ENCODE measurements at places on chromosomes 3 and 15.

DNA sequence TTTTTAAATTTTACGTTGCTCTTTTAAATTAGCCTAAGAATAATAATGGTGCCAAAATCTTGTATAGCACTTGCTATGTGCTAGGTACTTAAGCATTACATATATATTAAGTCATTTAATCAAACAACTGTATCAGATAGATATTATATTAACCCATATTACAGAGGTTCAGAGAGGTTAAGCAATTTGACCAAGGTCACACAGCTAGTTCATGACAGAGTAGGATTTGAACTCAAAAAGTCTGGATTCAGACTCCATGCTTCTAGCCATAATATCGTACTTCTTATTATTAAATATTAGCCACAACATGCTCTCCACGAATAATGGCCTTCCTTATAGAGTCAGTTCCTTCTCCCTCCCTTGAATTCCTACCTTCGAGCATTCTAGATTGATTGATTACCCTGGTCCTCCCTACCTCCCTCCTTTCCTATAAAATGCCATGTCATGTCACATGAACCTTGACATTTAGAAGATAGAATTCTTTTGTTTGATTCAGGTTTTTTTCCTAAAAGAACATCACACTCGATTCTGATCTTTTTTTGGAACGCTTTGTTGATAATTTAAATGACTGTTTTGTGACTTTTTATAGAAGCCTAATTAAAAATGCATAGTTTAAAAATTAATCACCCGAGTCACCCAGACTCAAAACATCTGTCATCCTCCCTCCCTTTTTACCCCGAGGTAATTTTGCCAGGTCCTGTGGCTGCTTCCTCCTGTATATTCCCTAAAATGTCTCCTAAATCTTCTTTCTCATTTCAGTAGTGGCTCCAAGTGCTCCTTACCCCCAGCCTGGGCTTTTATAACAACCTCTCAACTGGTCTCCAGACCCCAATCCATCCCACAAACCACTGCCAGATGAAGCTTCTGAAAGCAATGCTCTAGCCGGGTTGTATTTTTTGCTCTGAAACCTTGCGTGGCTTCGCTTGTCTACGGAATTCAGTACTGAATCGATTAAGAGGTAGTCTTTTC is 8.5 kb upstream of the PSMD6 start:
- DNase-seq: peak; percentile 37

GRCh38 chr3:157652366-157652765 is 149.2 kb upstream of the VEPH1 start:
- peak; percentile 4 for DNase-seq

DNA sequence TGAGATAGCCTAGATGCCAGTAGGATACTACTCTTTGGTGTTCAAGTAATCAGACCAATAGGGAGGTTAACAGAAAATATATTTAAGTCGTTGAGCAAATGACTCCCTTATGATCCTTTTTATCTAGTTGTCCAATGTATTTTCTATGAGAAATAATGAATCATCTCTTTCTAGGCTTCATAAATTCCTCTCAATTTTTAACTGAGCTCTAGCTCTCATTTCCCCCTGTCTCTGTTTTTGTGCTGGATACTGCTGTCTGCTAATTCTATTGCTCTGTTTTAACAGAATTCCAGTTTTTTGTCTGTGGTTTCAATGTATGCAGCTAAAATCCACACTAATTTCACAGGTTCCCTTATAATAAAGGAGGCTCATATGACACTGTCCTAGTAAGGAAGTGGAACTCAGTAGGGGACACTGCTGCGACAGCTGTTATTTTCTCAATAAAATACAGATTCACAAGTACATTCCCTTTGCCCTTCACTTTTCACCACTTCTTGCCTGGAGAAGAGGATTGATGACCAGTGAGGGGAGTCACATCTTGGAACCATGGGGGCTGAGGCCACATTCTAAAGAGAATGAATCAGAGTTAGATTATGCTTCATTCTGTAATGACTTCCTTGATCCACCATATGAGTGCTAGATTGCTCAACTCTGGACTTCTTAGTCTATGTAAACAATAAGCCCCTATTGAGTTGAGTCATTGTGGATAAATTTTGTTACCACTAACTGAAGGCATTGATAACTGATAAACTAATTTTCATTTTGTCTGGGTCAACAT is 558.7 kb upstream of the KCNMB2 start:
- DNase-seq: peak; percentile 98

- no peak for DNase-seq
These were observed 102.5 kb downstream of the ZMAT3 start for GRCh38 chr3:178969004-178969700.

GRCh38 chr15:58331560-58331912 is 100.3 kb upstream of the LIPC start:
- DNase-seq: no peak

- no peak for DNase-seq
These were observed 38.7 kb upstream of the ZNF385D start for GRCh38 chr3:21789730-21790129.

DNA sequence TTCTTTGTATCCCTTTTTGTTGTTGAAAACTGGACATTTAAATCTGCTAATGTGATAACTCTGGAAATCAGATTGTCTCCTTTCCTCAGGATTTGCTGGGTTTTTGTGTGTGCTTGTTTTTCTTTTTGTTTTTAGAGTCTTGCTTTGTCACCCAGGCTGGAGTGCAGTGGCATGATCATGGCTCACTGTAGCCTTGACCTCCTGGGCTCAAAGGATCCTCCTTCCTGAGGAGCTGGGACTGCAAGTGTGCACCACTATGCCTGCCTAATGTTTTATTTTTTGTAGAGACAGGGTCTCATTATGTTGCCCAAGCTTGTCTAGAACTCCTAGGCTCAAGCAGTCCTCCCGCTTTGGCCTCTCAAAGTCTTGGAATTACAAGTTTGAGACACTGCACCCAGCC is 44.6 kb upstream of the IL20RB start:
- no peak for DNase-seq

GRCh38 chr3:133845127-133845526 is 39.5 kb downstream of the SRPRB start:
- no peak for DNase-seq

DNA sequence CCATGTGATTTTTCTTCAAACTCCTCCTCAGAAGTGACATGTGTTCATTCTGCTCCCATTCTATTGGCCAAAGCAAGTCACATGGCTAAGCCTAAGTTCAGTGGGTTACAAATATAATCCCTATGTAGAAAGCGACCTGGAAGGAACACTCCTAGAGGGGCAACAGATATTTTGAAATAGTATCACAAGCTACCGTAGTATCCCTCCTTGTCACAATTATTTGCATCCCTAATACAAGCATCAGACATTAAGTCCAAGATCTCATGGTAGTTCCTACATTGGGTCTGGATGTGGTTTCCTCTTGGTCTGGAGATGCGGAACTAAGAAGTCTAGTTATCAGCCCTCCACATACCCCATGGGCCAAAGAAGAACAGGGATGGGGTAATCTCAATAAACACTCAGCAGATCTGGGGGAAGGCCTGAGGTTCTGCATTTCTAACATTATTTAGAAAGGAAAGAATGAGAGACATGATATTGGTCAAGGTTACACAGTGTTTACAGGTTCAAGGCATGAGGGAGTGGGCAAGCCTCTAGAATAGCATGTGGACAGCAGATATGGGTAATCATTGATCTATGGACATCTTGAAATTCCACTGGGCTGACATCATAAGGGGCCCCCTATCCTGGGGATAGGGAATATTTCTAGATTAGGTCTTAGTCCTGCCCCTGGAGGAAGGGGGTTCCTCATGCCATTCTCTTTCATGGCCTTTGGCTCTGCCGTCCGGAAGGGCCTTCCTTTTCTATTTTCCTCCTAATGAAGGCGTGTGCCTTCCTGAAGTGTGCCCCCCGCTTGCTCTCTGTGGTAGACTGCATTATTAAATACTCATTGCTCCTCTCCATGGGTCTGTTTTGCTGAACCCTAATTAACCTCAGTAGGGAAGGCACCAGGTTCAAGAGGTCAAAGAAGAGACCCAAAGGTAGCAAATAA is 17.8 kb upstream of the ABHD2 start:
- no peak for DNase-seq

DNA sequence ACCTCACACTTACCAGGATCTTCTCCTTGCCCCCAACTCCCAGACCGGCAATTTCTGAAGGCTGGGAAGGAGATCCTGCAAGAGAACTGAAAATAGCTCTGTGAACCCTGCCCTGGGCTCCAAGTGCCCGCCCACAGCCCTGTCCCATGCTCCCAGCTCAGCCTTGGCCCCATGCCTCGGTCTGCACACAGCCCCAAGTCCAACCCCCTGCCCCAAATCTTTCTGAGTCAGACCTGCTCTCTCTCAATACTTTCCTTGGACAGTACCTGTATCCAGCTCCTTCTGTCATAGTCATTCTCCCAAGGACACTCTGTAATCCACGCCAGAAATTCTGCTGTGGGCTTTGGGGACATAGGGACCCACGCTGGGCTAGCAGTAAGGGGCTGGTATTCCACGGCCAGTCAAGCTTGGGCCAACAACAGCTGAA is 6.3 kb upstream of the SMAD3 start:
- no peak for DNase-seq

DNA sequence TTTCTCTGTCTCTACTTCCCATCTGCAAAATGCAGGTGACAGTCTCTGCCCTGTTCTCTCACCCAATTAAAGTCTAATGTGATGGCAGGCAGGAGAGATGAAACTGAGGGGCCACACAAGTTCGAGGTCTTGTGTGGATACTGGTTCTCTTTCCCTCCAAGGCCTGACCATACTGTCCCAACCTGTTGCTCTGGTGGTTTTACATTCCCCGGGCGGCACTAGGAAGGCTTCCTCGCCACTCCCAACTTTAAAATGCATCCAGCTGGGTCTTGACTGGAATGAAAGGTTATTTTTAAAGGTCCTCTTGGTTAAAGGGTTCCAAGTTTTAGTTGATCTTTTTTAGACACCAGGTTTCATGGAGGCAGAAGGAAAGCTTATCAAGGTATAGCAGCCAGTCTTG is 37.2 kb downstream of the WHAMM start:
- DNase-seq: no peak

DNA sequence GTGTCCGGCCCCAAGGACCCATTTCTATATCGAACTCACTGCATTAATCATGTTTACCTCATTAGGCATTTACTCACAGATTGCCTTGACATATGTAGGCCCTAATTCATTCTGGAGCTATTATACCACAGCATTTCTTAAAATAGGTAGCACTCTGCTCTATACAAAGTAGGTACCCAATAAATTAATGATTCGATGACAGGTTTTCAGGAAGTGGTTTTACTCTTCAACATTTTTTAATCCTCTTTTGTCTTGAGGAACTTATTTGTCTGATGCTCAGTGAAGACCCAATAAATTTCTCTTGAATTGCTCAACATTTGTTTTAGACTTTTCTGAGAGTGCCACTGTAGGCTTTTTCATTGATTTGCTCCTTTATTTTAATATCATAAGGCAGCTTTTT is 12.1 kb downstream of the TGFBR2 start:
- peak; percentile 69 for DNase-seq

GRCh38 chr15:85331655-85332285 is 48.6 kb upstream of the AKAP13 start:
- no peak for DNase-seq

- DNase-seq: no peak
These were observed 121.8 kb downstream of the ADAMTSL3 start for GRCh38 chr15:83775738-83776137.

- DNase-seq: peak; percentile 97
These were observed 45.1 kb upstream of the PLXND1 start for GRCh38 chr3:129651435-129652202.

DNA sequence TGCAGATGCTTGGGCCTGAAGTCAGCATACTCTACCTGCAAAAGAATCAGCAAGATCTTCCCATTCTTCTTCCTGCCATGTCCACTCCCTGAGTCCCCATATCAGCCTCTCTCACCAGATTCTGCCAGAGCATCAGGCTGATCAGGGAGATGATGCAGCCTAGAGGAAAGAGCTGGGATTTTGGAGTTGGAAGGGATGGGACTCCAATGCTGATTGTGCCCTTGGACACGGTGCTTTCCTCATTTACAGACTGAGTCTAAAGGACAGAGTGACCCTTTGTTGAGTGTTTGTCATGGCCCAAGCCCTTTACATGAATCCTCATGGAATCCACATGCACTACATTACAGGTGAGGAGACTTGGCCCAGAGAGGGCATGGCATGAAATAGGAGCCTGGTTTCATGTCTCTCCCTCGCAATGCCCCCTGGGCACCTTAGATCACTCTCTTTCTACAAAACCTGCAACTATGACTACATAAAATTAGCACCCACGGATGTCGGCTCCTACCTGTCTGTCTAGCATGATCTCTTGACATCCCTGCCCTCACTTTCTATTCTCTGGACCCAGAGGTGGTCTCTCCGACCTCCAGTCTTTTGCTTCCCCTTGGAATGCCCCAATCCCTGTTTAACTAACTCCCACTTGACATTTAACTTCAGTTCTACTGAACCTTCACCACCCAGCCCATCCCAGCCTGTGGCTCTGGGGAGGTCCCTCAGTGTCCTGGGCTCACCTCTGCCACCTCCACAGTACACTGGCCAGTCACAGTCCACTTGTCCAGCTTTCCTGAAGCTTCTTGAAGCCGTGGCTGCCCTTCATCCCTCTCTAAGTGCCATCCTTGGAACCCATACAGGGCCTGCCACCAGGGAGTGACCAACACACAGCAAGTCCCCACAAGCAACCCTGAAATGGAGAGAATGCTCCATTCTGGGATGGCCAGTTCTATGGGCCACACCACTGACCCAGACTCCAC is 173.5 kb downstream of the ABHD5 start:
- no peak for DNase-seq

Data from fibroblast of upper back skin (primary cell).